ENCODE measurements at places on chromosomes 3 and 15.

DNA sequence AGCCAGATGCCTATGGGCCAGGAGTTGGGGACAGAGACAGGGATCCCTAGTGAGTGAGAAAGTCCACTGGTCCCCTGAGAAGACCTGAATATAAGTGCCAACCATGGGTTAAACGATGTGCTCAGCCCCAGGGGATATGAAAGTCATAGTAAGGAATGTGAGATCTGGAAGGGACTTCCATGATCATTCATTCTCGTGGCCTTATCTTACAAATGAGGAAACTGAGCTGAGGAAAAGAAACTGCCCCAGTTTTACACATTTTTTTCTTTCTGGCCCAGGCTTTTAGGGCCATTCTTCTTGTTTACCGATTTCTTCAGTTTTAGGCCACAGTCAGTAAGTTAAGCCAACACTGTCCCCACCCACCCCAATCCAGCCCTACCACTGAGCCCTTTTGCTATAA is 11.1 kb downstream of the CD80 start:
- no peaks in the 10 kb centered on the region for H3K36me3 ChIP-seq
- no peak for DNase-seq
- peaks cover 4% of the 10 kb centered on the region for H3K4me1 ChIP-seq
- no peaks in the 10 kb centered on the region for H3K27me3 ChIP-seq
- no peak overlapping the region for H3K4me3 ChIP-seq

GRCh38 chr3:194275291-194275690 is 75.8 kb downstream of the CPN2 start:
- H3K36me3 ChIP-seq, result no peaks in the 10 kb centered on the region
- no peak overlapping the region for H3K27ac ChIP-seq
- no peak for DNase-seq
- H3K27me3 ChIP-seq, result no peaks in the 10 kb centered on the region
- H3K4me3 ChIP-seq, result no peak overlapping the region

DNA sequence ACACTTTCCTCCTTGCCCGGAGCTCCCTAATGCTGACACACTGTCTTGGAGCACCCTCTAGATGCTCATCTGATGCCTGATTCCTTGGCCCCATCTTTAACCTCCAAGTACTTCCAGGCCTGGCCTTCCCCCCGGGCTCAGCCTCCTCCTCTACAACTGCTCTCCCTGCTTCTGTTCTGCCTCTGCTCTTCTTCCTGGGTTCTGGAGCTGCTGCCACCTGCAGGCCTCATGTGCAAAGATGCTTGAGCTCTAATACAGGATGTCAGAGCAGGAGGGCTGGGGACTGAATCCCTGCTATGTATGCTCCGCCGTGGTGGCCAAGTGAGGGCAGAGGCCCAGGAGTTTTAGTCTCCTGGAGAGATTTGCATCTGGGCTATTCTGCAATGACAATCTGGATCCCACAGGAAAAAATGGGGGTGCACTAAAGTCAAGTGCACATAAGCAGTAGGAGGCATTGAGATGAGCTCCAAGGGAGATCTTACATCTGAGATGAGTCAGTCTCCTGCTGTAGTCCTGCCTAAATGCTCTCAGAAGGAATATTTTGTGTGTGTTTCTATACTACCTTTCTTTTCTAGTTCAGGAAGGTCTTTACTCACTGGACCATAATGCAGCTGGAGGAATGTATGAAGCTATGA is 296.3 kb downstream of the UACA start:
- H3K27ac ChIP-seq, result no peak overlapping the region
- H3K27me3 ChIP-seq, result no peaks in the 10 kb centered on the region
- peak; percentile 60 for DNase-seq
- no peaks in the 10 kb centered on the region for H3K36me3 ChIP-seq

GRCh38 chr3:112086076-112086854 is at the start of gene C3orf52:
C3orf52 (plus strand) TSS chr3:112086389; CDS start chr3:112086408, 19 bp downstream.
- no peak within 1 kb of the TSS for H3K27ac ChIP-seq
- H3K4me1 ChIP-seq, result peaks cover 21% of the 10 kb centered on the region
- H3K4me3 ChIP-seq, result peak within 1 kb of the TSS; percentile 24
- H3K36me3 ChIP-seq, result no peaks in the 10 kb centered on the region
- peak; percentile 10 for DNase-seq
- H3K27me3 ChIP-seq, result peaks cover 79% of the 10 kb centered on the region

GRCh38 chr3:66822186-66823008 is 175.7 kb upstream of the KBTBD8 start:
- peak; percentile 33 for DNase-seq
- H3K27me3 ChIP-seq, result no peaks in the 10 kb centered on the region
- no peaks in the 10 kb centered on the region for H3K4me1 ChIP-seq
- no peak overlapping the region for H3K4me3 ChIP-seq

DNA sequence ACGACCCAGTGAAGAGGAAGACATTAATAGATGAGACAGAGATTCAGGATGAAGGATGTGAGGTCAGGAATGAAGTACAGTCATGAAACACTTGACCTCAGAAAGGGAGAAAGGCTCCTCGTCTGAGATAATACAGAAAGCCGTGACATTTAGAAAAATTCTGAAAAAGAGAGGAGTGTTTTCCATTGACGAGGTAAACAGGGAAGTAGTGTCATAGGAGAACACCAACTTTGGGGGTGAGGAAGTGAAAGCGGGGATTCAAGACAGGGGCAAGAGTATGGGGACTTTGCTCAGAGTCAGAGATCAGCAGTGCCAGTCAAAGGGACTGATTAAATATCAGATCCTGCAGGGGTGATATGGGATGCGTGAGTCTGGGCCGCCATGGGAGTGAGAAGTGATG is 160.9 kb downstream of the PLCL2 start:
- peaks cover 23% of the 10 kb centered on the region for H3K4me1 ChIP-seq
- H3K27ac ChIP-seq, result no peak overlapping the region

DNA sequence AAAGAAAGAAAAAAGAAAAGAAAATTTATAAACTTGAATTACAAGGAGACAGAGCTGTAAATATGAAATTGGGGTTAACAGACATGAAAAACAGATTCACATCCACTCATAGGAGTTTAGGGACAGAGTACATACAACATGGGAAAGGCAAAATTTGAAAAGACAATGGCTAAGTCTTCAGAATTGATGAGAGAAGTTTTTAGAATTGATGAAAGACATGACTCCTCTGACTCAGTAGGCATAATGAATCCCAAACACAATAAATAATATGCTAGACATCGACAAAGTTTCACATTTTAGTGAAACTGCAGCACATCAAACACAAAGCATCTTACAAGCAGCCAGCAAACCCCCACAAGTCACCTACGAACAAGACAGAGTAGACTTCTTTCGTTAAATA is 84.4 kb upstream of the MELTF start:
- no peak for DNase-seq
- H3K27ac ChIP-seq, result no peak overlapping the region
- no peak overlapping the region for H3K4me3 ChIP-seq
